ENCODE measurements at places on chromosomes 6 and 20.

- DNase-seq: no peak
Observed at GRCh38 chr6:123830120-123830519, 26.5 kb downstream of the NKAIN2 start.

DNA sequence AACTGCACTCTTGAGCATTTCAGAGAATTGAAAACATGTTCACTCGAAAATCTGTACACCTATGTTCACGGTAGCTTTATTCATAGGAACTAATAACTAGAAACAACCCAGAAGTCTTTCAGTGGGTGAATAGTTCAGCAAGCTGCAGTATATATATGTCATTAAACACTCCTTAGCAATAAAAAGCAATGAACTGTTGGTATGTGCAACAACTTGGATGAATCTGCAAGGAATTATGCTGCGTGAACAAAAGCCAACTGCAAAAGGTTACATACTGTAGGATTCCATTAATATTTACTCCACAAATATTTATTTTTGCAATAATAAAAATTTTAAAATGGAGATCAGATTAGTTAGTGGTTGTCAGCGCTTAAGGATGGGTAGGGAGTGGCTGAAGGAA lies 22.1 kb upstream of the FKBP1A start:
- no peak for DNase-seq

DNA sequence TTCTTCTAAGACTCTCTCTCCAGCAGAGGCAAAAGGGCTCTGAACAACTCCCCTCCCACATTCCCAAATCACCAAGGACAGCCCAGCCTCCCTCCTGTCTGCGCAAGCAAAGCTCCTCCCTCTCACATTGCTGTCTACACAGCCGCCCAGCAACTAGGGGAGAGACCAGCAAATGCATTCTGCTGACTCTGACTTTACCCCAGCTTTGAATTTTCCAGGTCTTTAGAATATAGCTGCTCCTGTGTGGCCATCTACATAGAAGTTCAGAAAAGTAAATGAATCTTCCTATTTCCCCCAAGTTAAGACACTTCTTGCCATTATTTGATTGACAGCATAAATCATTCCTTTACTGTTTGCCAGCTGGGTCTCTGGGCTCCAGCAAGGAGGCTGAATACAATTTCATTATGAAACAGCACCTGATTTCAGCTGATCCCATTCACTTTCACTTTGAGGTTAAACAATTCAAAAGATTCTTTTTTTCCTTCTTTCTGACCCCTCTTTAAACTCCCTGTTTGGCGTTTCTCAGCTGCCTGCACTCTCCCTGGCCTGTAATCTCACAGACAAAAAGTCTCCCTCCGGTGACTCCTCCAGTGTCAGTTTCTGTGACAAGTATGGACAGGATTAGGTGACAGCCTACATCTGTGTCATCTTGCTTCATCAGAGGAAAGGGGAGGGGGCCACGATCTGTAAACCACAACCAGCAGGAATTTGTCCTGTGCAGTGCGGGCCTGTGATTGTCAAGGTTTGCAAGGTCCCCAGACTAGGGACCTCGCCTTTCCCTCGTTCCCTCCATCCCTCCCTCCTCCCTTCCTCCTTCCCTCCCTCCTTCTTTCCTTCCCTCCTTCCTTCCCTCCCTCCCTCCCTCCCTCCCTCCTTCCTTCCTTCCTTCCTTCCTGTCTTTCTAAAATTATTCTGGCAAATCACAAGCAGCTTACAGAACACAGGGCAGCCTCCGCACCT lies 205.6 kb upstream of the RIN2 start:
- DNase-seq: no peak

DNA sequence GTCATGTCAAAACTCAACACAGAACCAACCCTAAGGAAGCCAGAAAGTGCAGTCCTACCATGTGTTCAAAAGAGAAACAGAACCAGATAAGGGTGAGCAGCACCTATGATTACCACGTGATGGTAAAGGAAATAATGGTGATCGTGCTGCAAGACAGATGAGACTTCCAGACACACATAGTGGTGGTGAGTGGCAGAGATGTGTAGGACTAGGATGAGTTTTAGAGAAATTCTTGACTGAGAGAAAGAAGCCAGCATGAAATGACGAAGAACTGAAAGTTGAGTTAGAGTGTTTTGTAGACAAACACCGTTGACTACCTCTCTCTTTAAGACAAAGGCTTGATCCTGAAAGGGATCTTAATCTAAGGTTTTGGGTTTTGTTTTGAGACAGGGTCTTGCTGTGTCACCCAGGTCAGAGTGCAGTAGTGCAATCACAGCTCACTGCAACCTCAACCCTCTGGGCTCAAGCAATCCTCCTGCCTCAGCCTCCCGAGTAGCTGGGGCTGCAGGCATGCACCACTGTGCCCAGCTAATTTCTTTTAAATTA lies 10.6 kb upstream of the BTBD9 start:
- DNase-seq: no peak

- no peak for DNase-seq
Observed at GRCh38 chr6:166304106-166304505, 4.1 kb downstream of the PRR18 start.

DNA sequence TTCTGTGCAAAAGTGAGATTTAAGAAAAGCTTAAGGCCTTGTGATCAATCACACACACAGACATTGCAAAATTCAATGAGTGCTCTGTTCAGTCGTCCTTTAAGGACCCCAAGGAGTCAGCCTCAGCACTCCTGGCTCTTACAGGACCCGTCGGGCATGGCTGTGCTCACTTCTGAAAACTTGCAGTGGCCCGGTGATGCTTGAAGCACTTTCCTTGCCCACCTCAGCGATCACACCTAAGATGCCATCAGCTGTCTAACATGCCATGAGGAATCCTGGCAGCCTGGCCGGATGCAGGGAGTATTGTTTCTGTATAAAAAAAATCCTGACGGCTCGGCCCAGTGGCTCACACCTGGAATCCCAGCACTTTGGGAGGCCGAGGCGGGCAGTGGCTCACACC lies 101.4 kb upstream of the LAMP5 start:
- no peak for DNase-seq

- DNase-seq: no peak
Observed at GRCh38 chr6:83920017-83920416, 60.5 kb downstream of the CYB5R4 start.

GRCh38 chr6:1744543-1744942 lies 134.8 kb downstream of the FOXC1 start:
- no peak for DNase-seq

GRCh38 chr6:7016226-7016625 lies 91.5 kb upstream of the RREB1 start:
- no peak for DNase-seq

DNA sequence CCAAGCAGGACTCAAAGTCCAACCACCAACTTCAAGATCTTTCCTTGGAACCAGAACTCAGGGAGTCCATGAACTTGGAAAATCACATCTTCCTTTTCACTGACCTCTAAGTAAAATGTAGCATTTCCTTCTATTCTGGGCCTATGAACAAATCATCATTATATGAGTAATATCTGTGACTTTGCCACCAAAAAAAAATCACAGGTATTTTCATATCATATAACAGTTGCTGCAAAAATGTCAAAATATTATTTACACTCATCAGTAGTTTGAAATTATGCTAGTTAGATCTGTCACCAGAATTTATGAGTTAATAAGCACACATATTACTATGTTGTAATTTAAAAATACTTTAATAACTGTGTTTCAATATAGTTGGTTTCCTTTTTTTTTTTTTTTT lies 27.3 kb upstream of the TLDC2 start:
- DNase-seq: no peak

DNA sequence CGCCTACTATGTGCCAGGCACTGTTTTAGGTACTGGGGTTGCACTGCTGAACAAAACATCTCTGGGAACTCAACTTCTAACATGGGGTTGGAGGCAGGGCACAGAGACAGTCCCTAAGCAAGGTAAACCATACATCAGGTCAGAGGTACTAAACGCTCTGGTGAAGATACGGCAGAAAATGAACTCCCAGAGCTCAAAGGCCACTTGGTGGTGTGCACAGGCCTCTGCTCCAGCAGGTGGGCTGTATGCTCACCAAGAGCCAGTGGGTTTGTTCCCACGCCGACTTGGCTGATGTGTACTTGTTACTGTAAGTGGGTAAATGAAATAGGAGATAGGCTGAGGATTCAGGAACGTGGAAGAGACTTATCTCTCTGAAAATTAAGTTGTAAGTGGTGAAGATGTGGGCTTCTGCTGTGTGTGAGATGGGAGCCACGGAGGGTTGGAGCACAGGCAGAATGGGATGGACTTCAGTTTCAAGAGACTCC lies 133.4 kb downstream of the PREX1 start:
- no peak for DNase-seq

- DNase-seq: no peak
Observed at GRCh38 chr20:50560867-50561266, 50.7 kb downstream of the PTPN1 start.

DNA sequence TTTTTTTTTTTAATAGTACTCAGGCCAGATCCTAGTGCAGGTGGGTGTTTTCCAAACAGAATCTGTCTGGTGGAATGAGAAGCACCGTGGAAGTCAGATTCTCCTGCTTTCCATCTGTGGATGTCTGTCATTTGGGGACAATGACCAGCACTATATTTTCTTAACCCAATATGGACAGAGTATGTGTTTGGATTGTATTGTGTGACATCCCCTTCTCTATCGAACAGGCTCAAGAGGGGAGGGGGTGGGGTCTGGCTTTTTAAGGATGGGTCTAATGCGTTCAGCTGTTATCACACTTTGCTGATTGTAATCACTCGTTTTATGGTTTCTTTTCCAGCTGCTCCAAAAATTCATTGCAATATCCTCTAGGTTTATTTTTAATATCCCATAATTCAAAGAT lies 197.5 kb upstream of the CEP162 start:
- DNase-seq: no peak

DNA sequence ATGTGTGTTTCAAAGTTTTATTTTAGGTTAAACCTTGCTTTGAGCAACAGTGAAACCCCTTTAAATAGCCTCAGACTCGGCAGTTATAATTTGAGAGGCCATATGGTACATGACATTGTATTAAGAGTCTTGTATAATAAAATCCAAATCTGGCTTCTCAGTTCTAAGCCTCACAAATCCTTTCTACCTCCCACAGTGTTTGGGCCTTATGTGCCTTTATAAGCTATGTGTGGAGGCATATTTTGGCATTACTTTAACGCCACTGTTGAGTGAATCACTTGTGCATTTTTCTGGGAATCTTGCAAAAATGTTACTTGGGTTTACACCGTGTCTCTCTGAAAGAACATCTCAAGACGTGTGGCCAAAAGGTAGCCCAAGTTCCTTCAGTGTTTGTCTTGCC lies 152.4 kb downstream of the COL9A1 start:
- no peak for DNase-seq

DNA sequence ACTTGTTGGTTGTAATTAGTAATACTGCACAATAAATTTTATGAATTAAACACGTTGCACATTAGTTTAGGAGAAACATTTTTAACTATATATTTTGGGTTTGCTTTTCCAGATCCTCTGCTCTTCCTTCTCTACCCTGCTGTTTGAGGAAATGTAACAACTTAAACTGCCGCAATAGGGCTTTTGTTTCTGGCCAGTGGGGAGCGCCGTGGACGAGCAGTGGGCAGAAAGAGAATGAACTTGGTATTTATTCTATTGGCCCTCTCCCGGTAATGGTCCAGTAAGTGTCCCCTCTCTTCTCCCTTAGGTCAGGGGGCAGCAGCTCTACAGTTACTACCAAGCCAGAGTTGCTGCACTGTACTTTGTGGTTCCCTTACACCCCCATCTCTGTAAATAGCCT lies 35.2 kb upstream of the EPHA7 start:
- DNase-seq: no peak

DNA sequence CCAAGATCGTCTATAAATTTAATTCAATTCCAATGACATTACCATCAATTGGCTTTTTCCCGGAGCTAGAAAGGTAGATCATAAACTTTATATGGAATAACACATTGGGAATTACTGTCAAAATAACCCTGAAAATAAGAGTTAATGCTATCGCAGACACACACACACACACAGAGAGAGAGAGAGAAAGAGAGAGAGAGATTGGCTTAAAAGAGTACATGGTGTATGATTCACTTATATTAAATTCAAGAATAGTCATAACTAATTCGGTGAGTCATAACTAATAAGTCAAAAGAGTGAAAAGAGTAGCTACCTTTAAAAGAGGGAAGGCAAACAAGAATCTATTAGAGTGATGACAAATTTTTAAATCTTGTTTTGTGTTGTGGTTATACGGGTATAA lies 425.5 kb downstream of the TBC1D32 start:
- no peak for DNase-seq

DNA sequence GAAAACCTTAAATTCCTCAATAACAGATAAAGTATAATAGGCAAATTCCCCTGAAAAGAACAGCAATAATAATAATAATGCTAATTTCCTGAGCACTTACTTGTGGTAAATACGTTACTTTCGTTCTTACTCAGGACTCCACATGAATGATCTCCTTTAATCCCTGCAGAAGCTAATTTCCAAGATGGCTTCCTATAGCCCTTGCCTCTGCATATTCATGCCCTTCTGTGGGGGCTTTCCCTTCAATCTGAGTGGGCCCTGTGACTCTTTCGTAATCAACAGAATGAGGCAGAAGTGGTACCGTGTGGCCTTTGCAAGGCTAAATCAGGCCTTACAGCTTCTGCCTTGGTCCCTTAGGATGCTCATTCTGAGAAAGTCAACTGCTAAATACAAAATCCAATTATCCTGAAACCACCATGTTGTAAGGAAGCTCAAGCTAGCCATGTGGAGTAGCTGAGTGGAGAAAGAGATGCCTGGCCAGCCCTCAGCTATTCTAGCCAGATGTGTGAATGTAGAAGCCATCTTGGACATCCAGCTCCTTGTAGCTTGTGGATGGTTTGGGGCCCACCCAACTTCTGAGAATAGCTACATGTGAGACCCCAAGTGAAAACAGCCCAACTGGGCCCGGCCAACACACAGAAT lies 50.5 kb downstream of the MCUR1 start:
- DNase-seq: peak; percentile 48

GRCh38 chr6:162238675-162239074 lies 488.9 kb downstream of the PRKN start:
- no peak for DNase-seq

DNA sequence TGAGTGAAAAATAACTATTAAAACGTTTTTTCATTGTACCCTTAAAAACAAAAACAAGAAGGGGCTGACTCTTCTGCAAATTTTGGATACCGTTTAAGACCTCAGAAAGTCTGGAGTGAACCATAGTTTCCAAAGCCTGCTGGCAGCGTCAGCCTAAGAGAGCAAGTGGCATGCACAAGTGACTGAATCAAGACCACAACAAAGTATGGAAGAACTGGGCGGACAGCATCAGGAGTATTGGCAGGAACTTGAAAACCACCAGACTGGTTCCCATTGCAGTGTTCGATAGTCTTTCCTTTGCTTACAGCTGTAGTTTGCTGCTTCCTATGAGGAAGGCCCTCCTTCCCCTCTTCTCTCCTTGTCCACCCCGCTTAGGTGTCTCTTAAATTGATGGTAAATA lies 33.7 kb upstream of the MYLIP start:
- DNase-seq: no peak

Data from activated T-cell treated with anti-CD3 and anti-CD28 coated beads, Interleukin-2, amount 50 U/mL, for 48 hours (primary cell).